ENCODE measurements at places on chromosomes 3 and 15.

DNA sequence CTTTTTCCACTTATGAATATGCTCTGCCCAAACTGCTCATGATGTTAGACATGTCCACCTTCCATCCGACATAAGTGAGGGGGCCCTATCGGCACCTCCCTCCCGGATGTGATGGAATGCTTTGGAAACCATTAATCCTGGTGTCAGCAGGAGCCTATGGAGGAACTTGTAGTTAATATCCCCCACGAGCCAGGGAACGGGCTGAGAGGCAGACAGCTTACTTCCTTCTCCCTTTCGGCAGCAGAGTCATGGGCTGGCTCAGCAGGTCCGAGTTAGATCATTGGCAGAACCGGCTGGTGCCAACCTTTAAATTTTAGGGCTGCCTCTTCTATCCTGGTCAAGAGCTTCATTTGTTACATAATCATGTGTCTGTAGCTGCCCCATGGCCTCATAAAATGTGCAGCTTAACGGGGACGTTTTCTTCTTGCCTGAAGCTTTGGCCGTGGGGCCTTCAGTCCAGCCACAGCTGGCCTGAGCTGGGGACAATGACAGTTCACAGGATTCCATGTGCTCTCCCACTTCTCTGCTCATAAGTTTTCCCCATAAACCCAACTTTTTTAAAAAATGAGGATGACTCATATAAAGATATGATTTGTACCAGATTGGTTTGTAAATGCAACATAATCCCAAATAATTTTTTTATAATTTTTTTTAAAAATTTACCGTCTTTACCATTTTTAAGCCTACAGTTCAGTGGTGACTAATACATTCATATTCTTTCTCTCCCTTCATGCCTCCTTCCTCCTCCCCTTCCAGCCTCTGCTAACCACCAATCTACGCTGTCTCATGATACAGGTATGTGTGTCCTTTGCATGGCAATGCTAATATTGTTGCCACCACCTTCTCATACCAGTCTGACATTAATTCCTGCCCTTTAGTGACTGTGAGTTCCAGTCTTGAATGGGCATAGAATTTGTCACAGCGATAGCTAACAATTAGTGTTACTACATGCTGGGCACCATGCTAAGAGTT lies 62.2 kb upstream of the RGMA start:
- no peak for DNase-seq

DNA sequence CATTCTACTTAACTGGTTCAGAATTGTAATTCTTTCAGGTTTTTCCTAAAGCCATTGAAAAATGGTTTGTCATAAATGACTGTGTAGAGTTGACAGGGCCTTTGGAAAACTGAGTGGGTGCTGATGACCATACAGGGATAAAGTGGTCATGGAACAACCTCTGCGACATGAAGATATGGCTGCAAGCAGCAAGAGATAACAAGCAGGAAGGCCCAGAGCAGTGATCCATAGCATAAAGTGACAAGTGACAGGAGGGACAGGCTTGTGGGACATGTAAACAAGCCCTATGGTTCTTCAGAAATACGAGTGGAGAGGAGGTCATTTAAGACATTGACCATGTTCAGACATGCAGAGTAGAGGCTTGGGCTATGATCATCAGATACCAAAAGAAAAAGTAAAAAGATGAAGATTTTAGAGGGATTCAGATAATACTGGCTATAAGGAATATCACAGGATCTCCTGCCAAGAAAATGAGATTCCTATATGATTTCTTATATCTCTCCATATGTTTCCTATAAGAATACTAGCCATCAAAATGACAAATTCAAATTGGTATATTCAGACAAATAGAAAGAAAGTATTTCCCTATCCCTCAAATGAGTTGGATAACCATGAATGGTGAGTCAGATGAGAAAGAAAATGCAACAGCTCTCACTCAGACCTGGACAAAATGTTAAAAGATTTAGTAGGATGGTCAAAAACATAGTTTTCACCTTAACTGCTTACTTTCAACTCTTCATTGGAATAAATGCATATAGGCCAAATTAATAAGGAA lies 827.6 kb upstream of the CFAP20DC start:
- no peak for DNase-seq

DNA sequence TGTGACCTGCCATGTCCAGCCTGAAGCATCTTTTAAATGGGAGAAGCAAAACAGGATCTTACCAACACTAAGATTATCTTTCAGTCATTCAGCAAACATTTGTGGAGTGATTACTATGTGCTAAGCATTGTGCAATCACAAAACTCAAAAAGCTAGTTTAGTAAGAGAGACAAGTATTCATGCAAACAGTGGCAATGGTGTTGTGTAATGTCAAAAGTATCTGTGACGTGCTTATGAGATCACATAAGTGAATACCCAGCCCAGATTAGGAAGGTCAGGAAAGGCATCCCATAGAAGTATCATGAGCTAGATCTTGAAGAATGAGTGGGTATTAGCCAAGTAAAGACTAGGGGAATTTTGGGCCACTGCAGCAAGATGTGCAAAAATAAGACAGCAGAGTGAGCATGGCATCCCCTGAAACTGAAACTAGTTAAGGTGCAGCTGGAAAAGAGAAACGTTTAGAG lies 32.1 kb downstream of the SEC62 start:
- no peak for DNase-seq

- no peak for DNase-seq
These were observed 15.2 kb downstream of the PRICKLE2 start for GRCh38 chr3:64209866-64210621.

- no peak for DNase-seq
These were observed 161.3 kb downstream of the FBLN2 start for GRCh38 chr3:13710251-13710650.

DNA sequence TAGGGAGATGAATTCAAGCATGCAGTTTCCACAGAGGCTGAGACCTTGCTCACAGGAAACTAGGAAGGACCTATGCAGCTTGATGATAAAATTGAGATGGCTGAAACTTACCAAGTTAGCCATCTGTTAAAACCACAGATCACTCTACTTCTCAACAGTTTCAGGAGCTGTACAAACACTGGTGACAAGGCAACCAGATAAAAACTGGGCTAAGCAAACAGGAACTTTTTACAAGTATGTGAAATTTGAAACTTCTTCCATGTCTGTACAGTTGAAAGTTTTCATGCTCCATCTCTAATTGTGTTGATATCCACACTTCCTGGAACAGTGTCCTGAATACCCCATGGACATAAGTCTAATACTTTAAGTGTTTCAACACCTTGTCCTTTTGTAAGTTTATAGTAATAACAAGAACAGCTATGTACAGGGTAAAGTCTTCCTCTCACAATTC lies 78.2 kb downstream of the FAIM start:
- DNase-seq = no peak

GRCh38 chr15:38538328-38539007 lies 26.1 kb downstream of the RASGRP1 start:
- no peak for DNase-seq

Measured in activated CD4-positive, alpha-beta T cell treated with anti-CD3 and anti-CD28 coated beads, Interleukin-2, amount 50 U/mL, for 24 hours (primary cell).